NCI-H1436 (cell line): ENCODE measurements at places on chromosomes 2 and 18.

- DNase-seq: no peak
Measured at GRCh38 chr2:70596739-70597138, 43.1 kb upstream of the TGFA start.

GRCh38 chr2:196435189-196435588, 204.3 kb upstream of the CCDC150 start:
- DNase-seq: no peak

DNA sequence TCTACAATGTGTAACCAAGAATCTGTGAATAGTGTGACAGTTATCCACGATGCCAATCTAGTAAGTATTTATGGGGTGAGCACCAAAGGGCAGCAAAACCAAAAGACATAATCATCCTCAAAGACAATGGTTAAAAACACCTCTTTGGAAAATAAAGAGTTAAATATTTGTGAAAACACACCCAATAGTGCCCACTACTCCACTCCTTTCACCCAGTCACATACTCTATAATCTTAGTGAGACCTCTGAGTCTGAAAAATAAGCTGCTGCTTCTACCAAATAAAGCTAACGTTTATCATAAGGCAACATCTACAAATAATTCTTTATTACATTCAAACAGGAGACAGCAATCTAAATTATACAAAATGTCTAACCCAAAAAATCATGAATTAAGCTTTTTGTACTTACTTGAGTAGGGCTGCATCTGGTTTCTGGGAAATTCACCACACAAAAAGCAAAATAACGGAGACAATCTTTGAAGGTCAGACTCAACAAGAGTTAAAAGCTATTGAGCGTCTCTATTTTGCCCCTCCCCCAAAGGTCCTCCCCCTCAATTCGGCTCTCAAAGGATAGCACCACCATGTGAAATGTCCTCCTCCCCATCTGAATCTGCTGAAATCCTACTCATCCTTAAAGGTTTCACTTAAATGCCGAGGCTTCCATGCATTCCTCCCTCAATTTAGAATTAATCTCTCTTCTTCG, 2.0 kb downstream of the RAPH1 start:
- DNase-seq: no peak

- no peak for DNase-seq
Measured at GRCh38 chr18:12879840-12880540, 4.0 kb downstream of the PTPN2 start.

DNA sequence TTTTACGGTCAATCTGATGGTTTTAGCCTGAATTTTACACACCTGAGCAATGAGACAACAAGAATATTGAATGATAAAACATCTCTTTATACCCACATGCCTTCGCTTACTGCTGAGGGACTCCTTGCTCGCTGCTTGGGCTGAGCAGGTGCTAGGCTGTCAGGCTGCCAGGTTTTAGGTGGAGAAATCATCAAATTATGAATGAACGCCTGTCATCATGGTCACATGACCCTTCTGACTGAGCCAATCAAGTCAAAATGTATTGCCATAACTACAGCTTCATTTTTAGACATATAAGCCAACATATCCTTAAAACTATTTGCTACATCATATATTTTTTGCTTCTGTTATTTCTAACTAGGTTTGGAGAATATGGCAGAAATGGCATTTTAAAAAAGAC, 274.0 kb downstream of the LNPK start:
- DNase-seq: no peak

- no peak for DNase-seq
Measured at GRCh38 chr2:217707131-217707611, 295.6 kb downstream of the TNS1 start.

- DNase-seq: no peak
Measured at GRCh38 chr2:177397481-177398289, 5.1 kb downstream of the AGPS start.

GRCh38 chr2:104344306-104344705, 509.6 kb upstream of the POU3F3 start:
- DNase-seq: no peak

- DNase-seq: no peak
Measured at GRCh38 chr18:77151772-77152520, 19.4 kb upstream of the MBP start.

- DNase-seq: no peak
Measured at GRCh38 chr18:78801011-78801410, 178.6 kb upstream of the SALL3 start.

GRCh38 chr2:44528595-44528994, 166.8 kb downstream of the CAMKMT start:
- no peak for DNase-seq

DNA sequence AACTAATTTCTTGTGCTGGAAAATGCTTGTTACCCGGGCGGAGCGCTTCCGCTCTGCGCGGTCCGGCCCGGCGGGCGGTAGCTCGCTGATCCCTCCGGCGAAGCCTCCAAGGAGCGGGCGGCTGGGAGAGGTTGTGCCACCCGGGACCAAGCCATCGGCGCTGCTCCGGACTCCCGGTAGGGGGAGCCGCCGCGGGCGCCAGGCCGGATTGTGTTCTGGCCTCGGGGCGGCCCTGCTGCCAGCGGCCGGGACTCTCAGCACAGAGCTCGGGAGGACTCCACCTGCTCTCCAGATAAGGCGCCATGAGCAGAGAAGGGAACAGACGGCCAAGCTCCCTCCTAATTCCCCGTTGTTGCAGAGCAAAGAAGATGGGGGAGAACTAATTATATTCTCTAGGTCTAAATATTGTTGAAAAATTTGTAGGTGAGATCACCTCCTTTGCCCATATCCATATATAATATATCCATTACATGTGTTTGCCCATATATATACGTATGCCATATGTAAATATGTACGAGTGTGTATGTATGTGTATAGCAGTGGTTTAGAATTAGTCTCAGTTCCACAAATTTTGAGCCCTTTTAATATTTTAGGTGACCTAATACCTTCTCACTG, 13.8 kb upstream of the SATB2 start:
- peak; percentile 64 for DNase-seq

GRCh38 chr2:96684883-96685576, 42.5 kb downstream of the FER1L5 start:
- no peak for DNase-seq

DNA sequence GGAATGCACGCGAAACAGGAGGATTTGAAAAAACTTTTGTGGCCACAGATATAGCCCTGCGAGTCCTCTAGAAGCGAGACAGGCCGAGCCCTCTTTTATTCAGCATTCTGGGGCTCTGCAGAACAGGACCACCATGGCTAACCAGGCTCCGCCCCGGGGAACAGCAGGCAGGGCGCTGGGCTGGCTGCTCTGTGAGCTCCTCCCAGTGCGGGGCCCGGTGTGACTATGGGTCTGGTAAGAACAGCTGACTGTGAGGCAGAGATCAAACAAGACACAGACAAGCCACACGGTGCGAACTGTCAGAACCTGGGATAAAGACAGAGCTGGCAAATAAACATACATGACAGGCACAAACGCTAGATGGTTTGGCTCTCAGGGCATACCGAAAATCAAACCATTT, 15.5 kb downstream of the PXDN start:
- DNase-seq: no peak

DNA sequence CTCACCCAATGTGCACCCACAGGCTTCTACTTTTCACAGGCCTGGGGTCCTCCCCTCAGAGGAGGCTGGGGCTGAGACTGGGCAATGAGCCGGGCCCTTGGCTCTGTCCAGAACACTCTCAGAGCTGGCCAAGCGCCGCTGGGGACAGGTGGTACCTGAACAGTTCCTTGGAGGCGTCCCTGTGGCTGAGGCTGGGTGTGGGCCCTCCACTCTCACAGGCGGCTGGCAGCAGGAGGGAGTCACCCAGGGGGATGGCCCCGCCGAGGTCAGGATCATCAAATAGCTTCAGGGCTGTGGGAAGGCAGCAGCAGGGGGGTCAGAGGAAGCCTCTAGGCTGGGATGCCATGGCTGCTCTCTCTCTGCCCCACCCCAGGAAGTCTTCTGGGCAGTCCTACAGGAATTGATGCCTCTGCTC, 27.1 kb downstream of the HS1BP3 start:
- no peak for DNase-seq

DNA sequence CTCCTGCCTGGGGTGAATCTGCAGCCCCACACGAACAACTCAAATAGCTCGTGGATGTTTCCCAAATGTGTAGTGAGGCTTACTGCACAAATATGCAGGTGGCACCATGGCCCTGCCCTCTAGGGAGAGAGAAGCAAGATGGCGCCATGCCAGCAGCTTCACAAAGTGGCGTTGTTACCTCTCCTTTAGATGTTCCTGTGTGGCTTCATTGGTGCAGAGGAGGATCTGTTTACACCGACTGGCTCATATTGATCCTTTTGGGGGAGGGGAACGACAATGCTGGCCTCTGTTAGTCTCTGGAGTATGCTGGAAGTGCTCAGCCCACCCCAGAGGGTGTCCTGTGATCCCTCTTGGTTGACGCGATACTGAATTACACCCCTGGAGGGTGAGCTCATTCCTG, 99.5 kb upstream of the GATA6 start:
- DNase-seq: no peak

GRCh38 chr2:3689998-3690748, 13.2 kb upstream of the DCDC2C start:
- DNase-seq: no peak

DNA sequence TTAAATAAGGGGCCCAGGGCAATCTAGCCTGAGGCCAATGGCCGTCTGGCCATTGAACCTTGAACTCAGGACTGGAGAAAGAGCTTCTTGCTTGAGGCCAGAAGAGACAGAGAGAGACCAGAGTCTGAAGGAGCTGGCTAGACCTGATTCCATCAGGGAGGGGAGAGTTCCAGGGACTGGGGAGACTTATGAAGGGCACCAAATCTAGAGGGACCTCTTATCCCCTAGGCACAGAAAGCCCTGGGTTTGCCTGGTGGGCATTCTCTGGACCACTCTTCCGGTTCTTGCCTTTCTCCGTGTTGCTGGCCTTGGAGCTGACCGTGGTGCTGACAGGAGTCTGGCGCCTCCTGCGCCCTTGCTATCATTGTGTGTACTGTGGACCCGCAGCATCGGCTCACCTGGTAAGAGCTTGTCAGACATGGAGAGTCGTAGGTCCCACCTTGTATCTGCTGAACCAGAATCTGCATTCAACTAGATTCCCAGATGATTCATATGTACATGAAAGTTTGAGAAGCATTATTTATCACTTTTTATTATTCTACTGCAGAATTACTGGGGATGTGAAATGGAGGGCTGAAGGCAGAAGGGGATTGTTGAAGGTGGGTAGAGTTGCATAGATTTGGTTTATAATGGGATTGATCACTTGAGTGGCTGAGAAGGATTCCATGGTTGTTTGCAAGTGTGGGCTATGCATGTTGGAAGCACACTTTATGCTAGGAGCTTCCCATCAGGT, 4.3 kb upstream of the TRPM8 start:
- no peak for DNase-seq

- DNase-seq: no peak
Measured at GRCh38 chr2:231521443-231521842, 8.8 kb downstream of the NMUR1 start.

- no peak for DNase-seq
Measured at GRCh38 chr2:241267249-241268067, 48.0 kb downstream of the HDLBP start.

- DNase-seq: no peak
Measured at GRCh38 chr2:225502971-225503370, 103.5 kb downstream of the NYAP2 start.

GRCh38 chr18:42100911-42101310, 145.9 kb downstream of the PIK3C3 start:
- no peak for DNase-seq
